ENCODE measurements at places on chromosomes 2 and 18.

GRCh38 chr2:234930397-234930796 is 21.4 kb upstream of the SH3BP4 start:
- no peak for DNase-seq

- DNase-seq: no peak
These were observed 1.2 kb downstream of the SERPINB5 start for GRCh38 chr18:63477968-63478367.

DNA sequence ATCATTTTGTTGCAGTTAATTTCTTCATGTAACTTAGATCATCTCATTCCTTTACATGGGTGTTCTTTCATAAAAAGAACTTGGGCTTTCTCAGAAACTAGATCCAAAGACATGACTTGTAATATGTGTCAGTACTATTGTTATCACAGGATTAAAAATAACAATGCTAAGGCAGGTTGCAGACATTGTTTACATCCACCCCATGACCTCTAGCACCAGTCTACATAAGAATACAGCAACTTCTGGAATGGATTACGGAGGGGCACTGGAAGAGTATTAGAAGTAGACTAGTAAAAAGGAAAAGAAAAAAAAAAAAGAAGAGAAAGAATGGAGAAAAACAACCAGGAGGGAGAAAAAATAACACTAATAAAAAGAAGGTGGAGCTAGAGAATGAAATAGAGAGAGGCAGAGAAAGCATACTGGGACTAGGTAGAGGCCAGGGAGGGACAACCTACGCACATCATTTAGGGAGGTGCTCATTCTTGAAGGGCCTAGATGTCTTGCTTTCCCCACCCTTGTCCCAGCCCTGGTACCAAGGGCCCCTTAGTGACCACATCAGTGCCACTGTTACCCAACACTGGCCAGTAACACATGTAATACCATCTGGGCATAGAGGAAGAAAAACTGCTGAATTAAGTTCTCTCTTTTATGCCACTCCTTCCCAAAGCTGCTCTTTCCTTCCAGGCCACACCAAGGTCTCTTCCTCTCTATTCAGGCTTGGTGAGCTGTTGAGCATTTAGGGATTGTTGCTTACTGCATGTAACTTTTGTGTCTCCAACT is 70.6 kb upstream of the KLF7 start:
- DNase-seq: no peak

GRCh38 chr2:235677937-235678336 is 184.1 kb downstream of the AGAP1 start:
- DNase-seq: no peak

- DNase-seq: no peak
These were observed 190.4 kb downstream of the BABAM2 start for GRCh38 chr2:28080911-28081310.

DNA sequence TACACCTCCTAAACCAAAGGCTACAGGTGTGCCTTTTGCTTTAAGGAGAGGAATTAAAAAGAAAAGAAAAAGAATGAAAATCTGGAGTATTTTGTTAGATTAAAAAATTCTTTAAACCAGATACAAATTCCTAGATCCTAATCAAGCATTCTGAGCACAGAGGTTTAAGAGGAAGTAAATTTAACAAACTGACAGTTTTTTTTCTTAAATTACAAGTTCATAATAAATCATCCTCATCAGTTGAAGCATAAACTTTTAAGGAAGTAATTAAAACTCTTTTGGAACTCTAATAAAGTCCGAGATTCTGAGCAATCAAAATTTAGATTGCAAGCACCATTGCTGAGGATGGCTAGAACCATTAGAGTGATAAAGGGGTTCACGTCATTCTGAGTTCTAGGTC is 75.1 kb downstream of the POLE4 start:
- no peak for DNase-seq

DNA sequence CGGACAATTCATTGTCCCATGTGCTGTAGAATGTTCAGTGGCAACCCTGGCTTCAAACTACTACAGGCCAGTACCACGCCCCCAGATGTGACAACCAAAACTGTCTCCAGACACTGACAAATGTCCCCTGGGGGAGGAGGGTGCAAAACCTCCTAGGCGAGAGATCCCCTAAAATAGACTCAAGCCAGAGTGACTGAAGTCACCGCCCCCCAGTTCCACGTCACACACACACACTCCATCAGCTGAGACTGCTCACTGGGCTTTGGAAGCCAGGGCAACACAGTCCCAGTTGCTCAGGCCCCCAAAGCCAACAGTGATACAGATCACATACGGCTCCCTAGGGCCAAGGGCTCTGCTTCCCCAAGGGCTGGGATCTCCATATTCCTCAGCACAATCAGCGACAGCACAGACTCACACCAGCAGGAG is 19.1 kb downstream of the HDAC4 start:
- no peak for DNase-seq

- DNase-seq: no peak
These were observed 9.0 kb downstream of the METTL21A start for GRCh38 chr2:207616185-207616584.
